Esophagus muscularis mucosa (tissue), 4 donors: ENCODE measurements at places on chromosomes 5 and 9. TPM values are rescaled to one million over a fixed set of nuclear protein-coding genes. Genes with fewer than 3 reads are reported as not detected.

DNA sequence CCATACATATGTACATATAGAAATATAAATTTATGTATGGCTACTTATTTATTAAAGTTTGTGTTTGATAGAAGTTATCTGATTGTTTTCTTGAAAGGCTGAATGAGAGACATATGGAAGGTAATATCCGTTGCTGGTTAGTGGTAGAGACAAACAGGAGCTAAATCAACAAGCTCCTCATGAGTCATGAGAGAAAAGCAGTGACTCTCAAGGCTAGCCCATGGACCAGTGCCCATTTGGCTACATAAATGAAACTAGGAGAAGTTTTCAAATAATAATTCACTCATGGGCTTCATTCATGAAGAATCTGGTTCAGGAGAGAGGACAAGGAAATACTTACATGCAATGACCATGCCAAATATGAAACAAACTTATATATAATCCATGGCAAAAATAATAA lies 504.5 kb upstream of the ITGA1 start:
- no peaks in the 10 kb centered on the region for H3K27me3 ChIP-seq
- H3K36me3 ChIP-seq = no peaks in the 10 kb centered on the region
- no peak overlapping the region for H3K4me3 ChIP-seq
- DNase-seq = no peak
- H3K27ac ChIP-seq = no peak overlapping the region
- no peaks in the 10 kb centered on the region for H3K4me1 ChIP-seq

- H3K36me3 ChIP-seq = no peaks in the 10 kb centered on the region
- H3K4me1 ChIP-seq = no peaks in the 10 kb centered on the region
- DNase-seq = no peak
- no peak overlapping the region for H3K27ac ChIP-seq
- no peaks in the 10 kb centered on the region for H3K27me3 ChIP-seq
Measured at GRCh38 chr9:94741866-94742265, 15.4 kb downstream of the AOPEP start.

DNA sequence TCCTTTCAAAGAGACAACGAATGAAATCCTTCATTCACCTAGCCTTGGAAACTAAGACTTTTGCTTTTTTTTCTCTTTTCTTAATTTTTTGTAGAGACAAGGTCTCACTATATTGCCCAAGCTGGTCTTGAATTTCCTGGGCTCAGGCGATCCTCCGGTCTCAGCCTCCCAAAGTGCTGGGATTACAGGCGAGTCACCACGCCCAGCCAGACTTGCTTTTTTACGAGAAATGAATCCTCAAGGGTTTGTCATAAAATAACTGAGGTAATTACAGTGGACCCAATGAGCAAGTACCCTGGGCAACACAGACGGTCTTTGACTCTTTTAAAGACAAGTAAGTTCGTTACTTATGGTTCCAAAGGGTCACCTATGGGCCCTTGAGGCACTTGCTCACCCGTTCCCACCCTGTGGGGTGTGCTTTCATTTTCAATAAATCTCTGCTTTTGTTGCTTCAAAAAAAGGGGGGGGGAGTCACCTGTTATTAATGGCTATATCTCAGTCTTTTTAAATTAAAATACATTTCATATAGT lies 70.4 kb downstream of the TRPM6 start:
- H3K4me3 ChIP-seq = no peak overlapping the region
- H3K36me3 ChIP-seq = no peaks in the 10 kb centered on the region
- H3K27me3 ChIP-seq = no peaks in the 10 kb centered on the region
- H3K4me1 ChIP-seq = no peaks in the 10 kb centered on the region
- H3K27ac ChIP-seq = no peak overlapping the region

- H3K36me3 ChIP-seq = no peaks in the 10 kb centered on the region
- peaks cover 4% of the 10 kb centered on the region for H3K4me1 ChIP-seq
- DNase-seq = no peak
- H3K4me3 ChIP-seq = no peak overlapping the region
Measured at GRCh38 chr5:96173366-96173765, 211.7 kb upstream of the ELL2 start.

DNA sequence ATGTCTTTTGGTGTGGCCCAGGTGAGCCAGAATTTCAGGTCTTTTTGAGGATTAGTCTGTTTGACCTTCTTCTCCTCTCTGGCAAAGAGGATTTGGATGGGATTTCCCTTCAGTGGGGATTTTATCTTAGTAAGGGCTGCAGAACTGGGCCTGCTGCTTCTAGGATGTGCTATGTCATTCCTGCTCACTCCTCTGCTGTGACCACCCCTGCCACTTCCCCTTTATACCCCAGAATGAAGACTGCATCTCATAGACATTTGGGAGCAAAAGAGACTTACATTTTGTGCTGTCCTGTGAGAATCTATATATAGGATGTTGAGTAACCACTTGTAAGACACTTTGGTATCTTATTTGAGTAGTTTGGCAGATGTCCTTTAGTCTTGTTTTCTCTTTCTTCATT lies 76.2 kb downstream of the ARHGAP26 start:
- no peaks in the 10 kb centered on the region for H3K27me3 ChIP-seq
- no peaks in the 10 kb centered on the region for H3K36me3 ChIP-seq
- H3K4me1 ChIP-seq = peaks cover 60% of the 10 kb centered on the region
- no peak for DNase-seq
- H3K27ac ChIP-seq = no peak overlapping the region

DNA sequence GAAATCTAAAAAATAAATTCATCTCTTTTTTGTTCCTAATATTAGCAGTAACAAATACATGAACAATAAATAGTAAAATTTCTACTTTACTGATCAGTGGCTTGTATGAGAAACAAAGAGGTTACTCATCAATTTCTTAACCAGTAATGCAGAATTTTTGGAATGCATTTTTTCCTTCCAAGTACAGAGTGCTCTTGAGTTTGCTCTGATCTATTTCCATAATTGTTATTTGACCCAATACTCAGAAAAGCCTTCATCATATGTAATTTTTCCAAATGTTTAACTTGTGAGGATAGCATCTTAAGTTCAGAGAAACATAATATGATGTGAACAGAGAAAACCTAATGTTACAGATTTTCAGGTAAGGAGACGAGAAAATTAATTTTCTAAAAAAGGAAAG lies 47.3 kb downstream of the FBN2 start:
- H3K27me3 ChIP-seq = no peaks in the 10 kb centered on the region
- no peak overlapping the region for H3K27ac ChIP-seq
- no peaks in the 10 kb centered on the region for H3K4me1 ChIP-seq
- no peak for DNase-seq

GRCh38 chr9:107636571-107637381 lies 147.2 kb upstream of the KLF4 start:
- peaks cover 32% of the 10 kb centered on the region for H3K4me1 ChIP-seq
- no peak for DNase-seq
- H3K4me3 ChIP-seq = peak overlapping the region; percentile 62
- no peaks in the 10 kb centered on the region for H3K36me3 ChIP-seq
- no peaks in the 10 kb centered on the region for H3K27me3 ChIP-seq
- peak overlapping the region; percentile 98 for H3K27ac ChIP-seq

- no peak overlapping the region for H3K4me3 ChIP-seq
- no peaks in the 10 kb centered on the region for H3K36me3 ChIP-seq
- peaks cover 8% of the 10 kb centered on the region for H3K4me1 ChIP-seq
- DNase-seq = no peak
- no peaks in the 10 kb centered on the region for H3K27me3 ChIP-seq
Measured at GRCh38 chr9:120369608-120370220, 210.3 kb downstream of the CDK5RAP2 start.

- peaks cover 52% of the 10 kb centered on the region for H3K4me1 ChIP-seq
- H3K27me3 ChIP-seq = no peaks in the 10 kb centered on the region
- no peaks in the 10 kb centered on the region for H3K36me3 ChIP-seq
- no peak for DNase-seq
- H3K4me3 ChIP-seq = no peak overlapping the region
Measured at GRCh38 chr5:157463621-157464518, 3.9 kb downstream of the NIPAL4 start.

DNA sequence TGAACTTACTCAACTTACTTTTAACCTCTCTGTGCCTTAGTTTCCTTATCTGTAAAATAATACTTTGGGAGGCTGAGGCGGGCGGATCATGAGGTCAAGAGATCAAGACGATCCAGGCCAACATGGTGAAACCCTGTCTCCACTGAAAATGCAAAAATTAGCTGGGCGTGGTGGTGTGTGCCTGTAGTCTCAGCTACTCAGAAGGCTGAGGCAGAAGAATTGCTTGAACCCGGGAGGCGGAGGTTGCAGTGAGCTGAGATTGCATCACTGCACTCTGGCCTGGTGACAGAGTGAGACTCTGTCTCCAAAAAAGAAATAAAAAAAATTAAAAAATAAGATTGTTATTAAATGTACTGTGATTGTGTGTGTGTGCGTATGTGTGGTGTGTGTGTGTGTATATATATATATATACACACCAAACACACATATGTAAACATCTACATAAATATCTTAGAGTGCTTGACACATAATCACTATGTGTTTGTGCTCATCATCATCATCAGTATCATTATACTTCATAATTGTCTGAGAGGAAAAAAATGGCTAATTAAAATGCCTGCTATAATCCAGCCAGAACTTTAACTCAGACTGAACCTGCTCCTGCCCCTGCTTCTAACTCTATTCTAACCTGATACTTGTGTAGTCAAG lies 312.8 kb downstream of the FER start:
- no peaks in the 10 kb centered on the region for H3K36me3 ChIP-seq
- H3K27ac ChIP-seq = no peak overlapping the region
- no peak overlapping the region for H3K4me3 ChIP-seq

DNA sequence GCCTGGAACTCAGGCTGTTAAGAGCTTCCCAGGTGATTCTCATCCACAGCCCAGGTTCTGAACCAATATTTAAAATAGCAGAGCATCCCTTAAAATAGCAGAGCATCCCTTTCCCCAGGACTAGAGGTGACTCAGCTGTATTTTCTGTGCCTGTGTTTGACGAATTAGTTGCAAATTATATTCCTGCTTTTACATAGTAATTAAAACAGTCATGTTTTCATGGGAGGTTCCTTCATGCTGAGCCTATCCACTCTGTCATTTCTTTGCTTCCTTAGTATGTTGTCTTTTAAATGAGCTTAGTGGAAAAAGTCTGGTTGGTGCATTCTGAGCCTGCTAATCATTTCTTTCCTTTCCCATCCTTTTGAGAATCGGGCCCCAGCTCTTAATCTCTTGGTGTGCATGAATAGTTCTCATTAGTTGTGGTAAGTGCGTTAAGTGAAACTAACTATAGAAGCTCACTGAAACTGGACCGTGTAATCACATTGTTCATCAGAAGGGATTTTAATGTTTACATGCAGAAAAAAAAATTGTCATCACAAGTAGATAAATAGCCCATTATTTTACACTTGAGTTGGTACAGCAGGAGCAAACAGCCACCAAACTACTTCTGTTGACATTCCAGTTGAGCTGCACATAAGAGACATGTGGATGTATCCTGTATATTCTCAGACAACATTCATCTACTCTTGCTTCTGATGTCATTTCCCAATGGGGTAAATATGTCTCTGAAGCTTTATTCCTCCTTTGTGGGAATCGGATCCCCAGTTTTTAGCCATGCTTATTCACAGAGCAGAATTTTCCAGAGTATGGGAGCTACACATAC lies 596.9 kb upstream of the WWC1 start:
- DNase-seq = no peak
- no peak overlapping the region for H3K4me3 ChIP-seq
- no peaks in the 10 kb centered on the region for H3K27me3 ChIP-seq
- no peaks in the 10 kb centered on the region for H3K36me3 ChIP-seq

- no peak overlapping the region for H3K27ac ChIP-seq
- peaks cover 53% of the 10 kb centered on the region for H3K4me1 ChIP-seq
- H3K36me3 ChIP-seq = no peaks in the 10 kb centered on the region
- no peak for DNase-seq
Measured at GRCh38 chr5:72821776-72822175, 5.3 kb downstream of the TNPO1 start.

GRCh38 chr5:107020626-107021025 lies 650.1 kb downstream of the EFNA5 start:
- DNase-seq = no peak
- no peak overlapping the region for H3K4me3 ChIP-seq
- no peak overlapping the region for H3K27ac ChIP-seq
- H3K4me1 ChIP-seq = no peaks in the 10 kb centered on the region

DOCK8 gene
- 45.1 TPM for total RNA-seq

ADAMTSL1 gene
- total RNA-seq = 81.7 TPM

HINT1 gene
- 179 TPM for total RNA-seq

SERINC5 gene
- total RNA-seq = 8.2 TPM

ADGRD2 gene
- not detected for total RNA-seq

IL17B gene
- 2.5 TPM for total RNA-seq
